ENCODE measurements at places on chromosomes 4 and X.

GRCh38 chrX:38930474-38930873, 129.2 kb downstream of the MID1IP1 start:
- no peak for DNase-seq

DNA sequence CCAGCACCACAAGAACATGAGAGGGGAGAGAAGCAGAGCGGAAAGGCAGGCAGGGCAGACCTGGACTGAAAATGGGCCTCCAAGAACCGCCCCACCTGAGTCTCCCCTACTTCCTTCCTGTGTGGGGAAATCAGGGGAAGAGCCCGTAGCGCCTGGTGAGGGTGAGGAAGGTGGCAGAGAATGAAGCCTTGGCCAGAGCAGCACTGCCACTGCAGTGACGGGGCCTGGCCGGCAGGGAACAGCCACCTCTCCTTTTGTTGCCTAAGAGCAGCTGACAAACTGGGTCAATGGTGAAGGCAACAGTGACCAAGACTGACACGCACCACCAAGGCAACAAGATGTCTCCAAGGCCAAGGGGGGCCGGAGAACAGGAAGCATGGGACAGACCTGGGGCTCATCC, 58.4 kb upstream of the CBR4 start:
- DNase-seq = no peak

- no peak for DNase-seq
These were observed 30.4 kb downstream of the CLDN34 start for GRCh38 chrX:9997524-9997923.

DNA sequence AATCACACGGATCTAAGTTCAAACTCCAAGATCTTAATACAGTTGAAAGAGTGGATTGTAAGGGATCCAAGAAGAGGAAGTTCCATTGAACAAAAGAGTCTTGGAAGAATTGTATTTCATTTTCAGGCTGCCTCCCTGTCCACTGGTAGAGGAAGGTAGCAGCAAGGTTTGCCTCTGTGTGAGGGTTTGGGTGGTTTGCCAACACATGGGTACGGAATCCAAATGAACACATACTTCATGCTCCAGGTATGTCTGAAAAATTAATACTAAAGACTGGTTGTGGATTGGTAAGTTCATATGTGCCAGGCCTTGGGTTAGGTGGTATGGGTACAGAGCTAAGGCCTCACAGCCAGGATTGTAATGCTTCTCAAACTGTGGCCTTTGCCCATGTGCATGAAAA, 523.6 kb upstream of the BOD1L1 start:
- no peak for DNase-seq

Data from stimulated activated CD8-positive, alpha-beta memory T cell treated with anti-CD3 and anti-CD28 coated beads, Interleukin-7, amount 100 ng/mL, for 1 hour (primary cell).